NCI-H2081 treated with DMSO at 0.1 percent for 48 hours (cell line): ENCODE measurements at places on chromosomes 1 and 21.

GRCh38 chr21:31278511-31279130, 65.4 kb downstream of the TIAM1 start:
- no peak for DNase-seq

- no peak for DNase-seq
These were observed 191.3 kb upstream of the HP1BP3 start for GRCh38 chr1:20978413-20978812.

- DNase-seq = peak; percentile 94
These were observed 154.2 kb downstream of the EIF4G3 start for GRCh38 chr1:21022279-21023040.

GRCh38 chr1:58857680-58858673, 74.1 kb upstream of the JUN start:
- DNase-seq = no peak

GRCh38 chr1:239898062-239898730, 193.5 kb upstream of the FMN2 start:
- DNase-seq = peak; percentile 74

DNA sequence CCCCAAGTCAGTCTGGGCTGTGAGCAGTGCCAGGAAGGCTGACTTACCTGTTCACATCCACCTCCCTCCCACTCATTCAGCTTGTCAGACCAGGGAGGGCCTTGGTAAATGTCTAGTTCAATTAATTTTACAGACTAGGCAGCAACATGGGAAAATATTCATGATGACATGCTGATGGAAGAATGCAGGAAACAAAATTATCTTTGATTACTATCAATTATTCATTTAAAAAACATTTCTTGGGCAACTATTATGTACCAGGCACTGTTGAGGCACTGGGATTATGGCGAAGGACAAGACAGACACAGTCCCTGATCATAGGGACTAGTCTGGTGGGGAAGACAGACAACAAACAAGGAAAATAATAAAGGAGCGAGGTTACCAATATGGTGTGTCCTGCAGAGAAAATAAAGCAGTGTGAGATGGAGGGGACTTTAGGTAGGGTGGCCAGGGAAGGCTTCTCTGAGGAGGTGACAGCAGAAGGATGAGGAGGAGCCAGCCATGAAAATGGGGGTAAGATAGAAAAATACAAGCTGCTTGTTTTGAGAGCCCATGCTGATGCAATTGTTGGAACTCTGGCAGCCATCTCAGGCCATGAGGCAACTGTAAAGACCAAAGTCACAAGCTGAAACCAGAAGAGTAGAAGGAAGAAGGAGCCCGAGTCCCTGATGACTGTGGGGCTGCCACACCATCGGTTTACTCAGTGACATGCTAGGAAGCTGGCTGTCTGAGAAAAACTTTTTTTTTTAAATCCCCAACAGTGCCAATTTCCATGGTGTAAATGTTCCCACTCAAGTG, 14.0 kb downstream of the TRIM62 start:
- no peak for DNase-seq

DNA sequence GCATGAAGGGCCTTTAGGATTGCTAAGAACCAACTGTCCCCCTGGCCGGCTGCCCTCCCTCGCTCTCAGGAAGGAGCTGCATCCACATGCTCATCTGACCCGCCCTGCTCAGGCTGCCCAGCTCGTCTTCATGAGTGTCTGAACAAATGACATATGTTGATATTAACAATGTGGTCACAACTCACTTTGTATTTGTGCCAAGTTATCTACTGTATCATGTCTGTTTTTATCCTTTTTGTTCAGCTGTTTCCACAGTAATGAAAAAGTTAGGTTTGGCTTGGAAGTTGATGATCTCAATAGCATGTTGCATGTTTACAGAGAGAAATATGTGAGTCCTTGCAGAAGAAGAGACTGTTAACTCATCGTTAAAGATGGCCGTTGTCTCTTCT, 75.1 kb downstream of the PHTF1 start:
- DNase-seq = no peak

DNA sequence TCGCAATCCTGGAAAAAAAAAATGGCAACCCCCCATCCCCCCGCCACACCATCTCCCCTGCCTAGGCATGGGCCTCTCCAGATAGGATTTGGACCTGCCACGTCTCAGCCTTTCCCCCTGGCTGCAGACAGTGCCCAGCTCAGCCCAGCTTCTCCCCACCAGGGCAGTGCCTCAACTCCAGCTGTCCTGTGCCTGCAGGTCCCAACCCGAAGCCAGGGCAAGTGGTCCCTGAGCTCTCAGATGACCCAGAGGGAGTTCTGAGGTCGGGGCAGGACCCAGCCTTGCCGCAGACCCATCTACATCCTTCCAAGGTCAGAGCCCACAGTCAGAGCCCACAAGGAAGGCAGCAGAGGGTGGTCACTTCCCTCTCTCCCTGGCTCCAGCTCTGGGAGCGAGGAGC, 86.7 kb upstream of the POU3F1 start:
- no peak for DNase-seq

- DNase-seq = no peak
These were observed 44.3 kb upstream of the ZC3H11B start for GRCh38 chr1:219657186-219657585.

DNA sequence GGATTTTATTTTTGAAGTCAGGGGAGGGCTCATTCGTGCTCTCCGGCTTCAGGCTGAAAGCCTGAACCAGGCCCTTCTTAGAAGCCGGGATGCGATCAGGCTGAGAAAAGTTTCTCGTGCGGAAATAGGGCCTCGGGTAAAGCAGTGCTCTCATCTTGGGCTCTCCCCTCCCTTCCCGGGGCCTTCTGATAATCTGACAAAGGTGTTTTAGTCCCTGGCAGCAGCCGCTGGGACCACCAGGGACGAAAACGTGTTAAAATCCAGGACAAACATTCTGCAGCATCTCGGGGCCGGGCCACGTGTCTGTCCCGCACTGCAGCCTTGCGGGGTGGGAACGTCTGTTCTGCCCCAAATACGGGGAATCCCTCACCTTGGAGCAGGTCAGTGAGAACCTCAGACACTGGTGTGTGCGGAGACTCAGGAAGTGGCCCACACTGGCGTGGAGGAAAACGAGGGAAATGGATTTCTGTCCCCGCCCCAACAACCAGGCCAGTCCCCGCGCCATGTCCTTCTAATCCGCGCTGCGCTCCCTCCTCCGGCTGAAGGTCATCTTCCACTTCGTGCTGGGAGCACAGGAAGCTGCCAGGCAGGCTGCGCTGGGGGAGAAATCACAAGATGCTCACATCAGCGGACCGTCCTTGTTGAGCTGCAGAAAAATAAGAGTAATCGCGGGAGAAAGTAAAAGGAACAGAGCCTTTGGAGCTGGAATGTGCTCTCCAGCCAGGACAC, 16.6 kb upstream of the AJAP1 start:
- DNase-seq = no peak

DNA sequence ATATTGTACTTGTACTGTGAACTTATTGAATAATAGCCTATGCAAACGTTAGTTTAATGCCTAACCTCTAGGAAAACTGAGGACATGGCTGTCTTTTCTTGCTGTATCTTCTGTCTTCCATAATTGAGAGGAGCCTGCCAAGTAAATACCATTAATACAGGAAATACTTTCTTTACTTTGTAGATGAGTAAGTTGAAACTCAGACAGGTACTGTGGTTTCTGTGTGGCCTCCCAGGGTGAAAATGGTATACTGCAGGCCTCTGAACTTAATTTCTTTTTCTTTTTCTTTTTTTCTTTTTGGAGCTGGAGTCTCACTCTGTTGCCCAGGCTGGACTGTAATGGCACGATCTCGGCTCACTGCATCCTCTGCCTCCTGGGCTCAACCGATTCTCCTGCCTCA, 208.8 kb upstream of the ADGRL4 start:
- DNase-seq = no peak

DNA sequence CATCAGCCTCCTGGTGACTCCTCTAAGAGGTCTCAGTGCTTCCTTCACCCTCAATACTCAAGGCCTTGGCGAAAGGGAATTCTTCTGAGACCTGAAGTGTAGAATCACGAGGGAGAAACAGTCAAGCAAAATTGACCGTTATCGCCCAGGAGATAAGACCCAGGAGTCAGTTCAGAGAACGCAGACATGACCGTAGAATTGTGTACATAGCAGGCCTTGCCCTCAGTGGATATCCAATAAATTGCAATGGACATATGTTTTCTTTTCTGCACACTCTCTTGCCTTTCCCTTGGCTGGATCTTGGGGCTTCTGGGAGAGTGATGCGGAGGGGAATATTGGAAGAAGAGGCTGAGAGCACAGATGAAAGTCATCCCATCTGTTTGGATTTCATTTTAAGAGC, 15.7 kb upstream of the ETS2 start:
- DNase-seq = no peak

DNA sequence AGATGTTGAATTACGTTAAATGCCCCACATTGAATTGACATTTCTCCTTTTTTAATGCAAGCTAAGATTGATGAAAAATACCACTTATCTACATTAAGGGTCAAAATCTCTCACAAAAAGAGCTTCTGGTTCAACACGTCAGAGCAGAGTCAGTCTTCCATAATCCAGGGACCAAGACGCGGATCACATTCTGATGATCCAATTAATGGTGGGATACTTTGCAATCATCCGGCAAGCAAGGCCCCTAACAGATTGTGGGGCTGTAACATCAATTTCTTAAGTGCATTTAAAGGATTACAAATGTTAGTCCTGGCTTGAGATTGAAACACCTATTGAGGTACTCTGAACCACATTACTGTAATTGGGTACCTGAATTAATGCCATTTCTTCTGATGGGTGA, 120.2 kb upstream of the ESRRG start:
- no peak for DNase-seq

DNA sequence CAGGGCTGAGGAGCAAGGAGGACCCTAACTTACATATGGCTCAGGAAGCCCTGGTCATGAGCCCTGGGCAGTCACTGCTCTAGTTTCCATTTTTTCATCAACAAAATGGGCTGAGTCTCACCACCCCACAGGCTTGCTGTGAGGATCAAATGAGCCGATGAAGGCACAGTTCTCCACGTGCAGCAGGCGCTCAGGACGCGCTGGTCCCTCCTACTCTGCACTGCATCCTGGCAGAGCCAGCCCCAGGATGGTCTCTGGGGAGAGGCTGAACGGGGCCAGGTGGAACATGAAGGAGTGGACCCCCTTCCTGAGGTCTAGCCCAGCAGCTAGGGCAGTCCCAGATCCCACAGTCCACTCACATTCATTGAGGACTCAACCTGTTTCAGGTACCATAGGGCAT, 349.3 kb downstream of the PTPRU start:
- DNase-seq = no peak

- no peak for DNase-seq
These were observed 586.9 kb upstream of the BEND5 start for GRCh38 chr1:49363628-49364027.

- DNase-seq = no peak
These were observed 50.2 kb upstream of the CSF3R start for GRCh38 chr1:36532810-36533401.

- DNase-seq = no peak
These were observed 45.1 kb upstream of the MUTYH start for GRCh38 chr1:45385302-45385701.

DNA sequence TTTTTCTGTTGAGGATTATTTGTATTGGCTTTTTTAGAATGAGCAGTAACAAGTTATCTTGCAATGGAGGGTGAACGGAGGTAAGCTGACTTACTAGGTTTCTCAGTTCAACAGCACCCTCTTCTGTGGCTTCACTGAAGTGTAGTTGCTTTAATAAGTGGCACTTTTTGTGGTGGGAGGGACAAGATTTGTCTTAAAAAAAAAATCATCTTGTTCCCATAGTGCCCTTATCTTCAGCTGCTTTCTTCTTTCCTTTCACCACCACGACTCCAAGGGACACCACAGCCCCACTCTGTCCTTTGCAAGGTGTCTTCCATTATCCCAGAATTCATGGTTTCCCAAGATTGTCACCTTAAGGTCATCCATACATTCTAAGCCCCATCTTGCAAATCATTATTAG, 92.9 kb downstream of the PIGK start:
- peak; percentile 30 for DNase-seq

GRCh38 chr1:16442265-16442664, 1.7 kb downstream of the NECAP2 start:
- no peak for DNase-seq

GRCh38 chr1:243739335-243740003, 110.6 kb downstream of the AKT3 start:
- no peak for DNase-seq

DNA sequence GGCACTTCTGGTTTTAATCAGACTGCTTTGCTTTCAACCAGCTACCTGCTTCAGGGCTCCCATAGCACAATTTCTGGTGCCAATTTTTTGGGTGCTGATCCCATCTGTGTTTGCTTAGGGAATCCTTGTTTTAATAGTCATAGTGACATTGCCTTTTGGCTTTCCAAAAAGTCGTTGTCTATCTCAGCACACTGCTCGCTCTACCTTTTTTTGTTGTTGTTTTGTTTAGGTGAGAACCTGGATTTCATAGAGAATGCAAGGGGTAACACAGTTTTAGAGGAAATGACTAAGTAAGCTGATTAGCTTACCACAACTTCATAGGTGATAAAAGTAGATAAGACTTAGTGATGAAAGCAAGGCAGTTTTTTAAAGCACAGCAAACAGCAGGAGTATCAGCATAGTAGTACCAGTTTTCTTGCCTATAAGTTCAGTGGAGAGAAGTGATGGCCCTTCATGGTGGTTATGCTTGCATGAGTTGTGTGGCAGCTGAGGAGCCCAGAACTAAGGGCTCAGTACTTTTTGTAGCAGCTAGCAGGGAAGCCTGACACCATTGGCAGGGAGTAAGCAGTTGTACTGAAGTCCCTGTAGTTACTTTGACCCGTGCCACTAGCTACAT, 31.3 kb downstream of the NEK7 start:
- no peak for DNase-seq

GRCh38 chr1:190176776-190177175, 300.9 kb downstream of the BRINP3 start:
- no peak for DNase-seq

DNA sequence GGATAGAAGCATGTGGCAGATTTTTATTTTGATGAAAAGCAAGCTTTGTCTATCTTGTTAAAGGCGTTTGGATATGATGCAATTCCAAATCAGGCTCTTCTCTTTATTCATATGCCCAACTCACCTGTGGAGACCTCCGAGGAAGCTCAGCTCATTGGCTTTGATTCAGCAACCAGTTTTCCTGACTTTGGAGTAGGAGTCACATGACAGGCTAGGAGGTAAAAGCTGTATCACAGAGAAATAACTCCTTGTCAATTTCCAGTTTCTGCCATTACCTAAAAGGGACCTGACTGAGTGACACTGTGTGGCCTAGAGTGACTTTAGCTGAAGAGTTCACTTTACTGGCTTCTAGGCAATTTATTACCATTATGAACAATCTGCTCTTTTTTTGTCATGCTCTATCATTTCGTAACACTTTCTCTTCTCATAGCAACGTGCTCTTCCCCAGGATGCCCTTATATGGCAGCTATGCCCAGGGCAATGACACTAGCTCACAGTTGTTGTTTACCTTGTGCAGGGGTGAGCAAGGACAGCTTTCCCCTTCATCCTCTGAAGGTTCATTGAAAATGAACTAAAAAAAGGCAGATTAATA, 107.2 kb downstream of the KCNK1 start:
- DNase-seq = no peak

- DNase-seq = no peak
These were observed 52.1 kb upstream of the KRTAP19-8 start for GRCh38 chr21:31090376-31090775.
